Hematopoietic multipotent progenitor cell treated with erythropoietin and hydrocortisone succinate and interleukin-3 and kit ligand, for 17 days (in vitro differentiated cells): ENCODE measurements at places on chromosomes 1 and 21.

DNA sequence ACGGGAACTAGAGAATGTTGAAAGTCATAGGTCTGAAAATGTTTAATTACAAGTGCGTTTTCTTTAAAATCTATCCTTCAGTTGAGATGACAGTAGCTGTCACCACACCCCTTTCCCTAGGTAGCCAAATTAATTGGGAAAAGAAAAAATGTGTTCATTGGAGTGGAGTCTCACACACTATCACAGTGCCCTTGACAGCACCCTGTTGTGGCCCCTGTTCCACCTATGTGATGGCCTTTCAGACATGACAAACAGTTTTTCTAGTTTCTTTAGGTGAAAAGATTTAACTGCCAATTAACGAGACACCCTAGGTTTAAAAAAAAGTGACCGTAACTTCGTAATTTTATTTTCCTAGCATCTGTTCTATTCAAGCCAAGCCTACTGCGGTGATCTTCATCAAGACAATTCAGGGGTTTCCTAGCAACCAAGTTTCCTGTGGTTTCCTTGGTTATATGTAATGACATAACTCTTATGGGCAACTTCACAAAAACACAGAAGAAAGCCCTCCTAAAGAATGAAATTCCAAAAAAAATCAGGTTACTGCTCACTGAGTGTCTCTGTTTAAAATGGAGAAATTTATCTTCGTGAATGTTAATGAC, 298.3 kb downstream of the PDE4B start:
- no peak for DNase-seq

DNA sequence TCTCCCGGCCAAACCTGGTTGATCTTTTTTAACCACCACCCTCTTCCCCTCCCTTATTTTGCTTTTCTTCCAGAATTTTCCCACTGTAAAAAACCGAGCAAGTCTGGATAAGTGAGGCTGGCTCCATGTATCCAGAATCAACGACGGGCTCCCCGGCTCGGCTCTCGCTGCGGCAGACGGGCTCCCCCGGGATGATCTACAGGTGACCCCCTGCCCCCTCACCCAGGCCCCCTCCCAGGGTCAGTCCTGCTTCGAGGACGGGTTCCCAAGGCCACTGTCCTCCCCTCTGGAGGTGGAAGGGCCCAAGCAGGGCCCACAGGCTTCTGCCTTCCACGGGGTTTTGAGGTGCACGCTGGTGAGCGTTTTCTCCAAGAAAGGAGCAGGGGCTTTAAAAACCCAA, 5.2 kb upstream of the KCNAB2 start:
- no peak for DNase-seq

DNA sequence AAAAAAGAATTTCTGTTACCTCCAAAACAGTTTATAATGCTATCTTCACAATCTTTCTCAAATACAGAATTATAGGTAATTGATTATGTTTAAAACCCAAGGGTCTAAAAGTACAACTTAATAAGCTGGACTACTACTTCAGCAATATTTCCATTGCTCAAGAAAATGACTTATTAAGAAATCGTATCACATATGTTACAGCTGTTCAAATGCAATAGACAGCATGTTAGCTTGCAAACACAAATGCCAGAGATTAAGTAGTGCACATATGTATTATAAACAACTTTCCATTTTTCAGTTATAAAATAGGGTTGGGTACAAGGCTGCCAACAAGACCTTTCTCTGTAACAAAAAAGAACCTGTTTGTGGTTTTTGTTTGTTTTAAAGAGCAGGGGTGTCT, 211.0 kb upstream of the DMRTA2 start:
- no peak for DNase-seq

- no peak for DNase-seq
Measured at GRCh38 chr1:167996266-167996665, 59.4 kb upstream of the MPC2 start.

DNA sequence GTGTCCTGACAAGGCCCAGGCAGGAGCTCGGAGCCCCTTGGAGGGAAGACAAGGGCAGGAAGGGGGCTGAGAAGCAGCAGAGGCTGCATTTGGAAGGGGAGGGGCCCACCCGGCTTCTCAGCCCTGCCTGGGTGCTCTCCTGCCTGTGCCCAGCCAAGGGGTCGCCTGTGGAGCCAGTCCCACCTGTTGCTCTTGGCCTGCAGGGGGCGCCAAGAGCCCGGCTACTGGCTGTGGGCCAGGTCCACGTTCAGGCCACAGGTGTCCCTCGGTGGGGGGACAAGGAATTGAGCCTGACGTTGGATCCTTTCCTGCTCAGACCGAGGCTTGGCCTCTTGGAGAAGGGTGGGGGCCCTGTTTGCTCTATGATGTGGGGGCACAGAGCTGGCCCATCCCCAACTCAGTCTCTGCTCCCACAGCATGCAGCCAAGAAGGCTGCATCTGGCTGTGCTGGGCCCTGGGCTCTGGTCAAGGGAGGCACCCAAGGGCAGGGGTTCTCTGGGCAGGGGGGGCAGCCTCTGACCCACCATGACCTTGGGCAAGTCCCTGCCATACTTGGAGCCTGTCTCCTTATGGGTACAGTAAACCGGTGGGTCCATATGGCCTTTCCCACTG, 10.9 kb downstream of the WNT4 start:
- peak; percentile 42 for DNase-seq

DNA sequence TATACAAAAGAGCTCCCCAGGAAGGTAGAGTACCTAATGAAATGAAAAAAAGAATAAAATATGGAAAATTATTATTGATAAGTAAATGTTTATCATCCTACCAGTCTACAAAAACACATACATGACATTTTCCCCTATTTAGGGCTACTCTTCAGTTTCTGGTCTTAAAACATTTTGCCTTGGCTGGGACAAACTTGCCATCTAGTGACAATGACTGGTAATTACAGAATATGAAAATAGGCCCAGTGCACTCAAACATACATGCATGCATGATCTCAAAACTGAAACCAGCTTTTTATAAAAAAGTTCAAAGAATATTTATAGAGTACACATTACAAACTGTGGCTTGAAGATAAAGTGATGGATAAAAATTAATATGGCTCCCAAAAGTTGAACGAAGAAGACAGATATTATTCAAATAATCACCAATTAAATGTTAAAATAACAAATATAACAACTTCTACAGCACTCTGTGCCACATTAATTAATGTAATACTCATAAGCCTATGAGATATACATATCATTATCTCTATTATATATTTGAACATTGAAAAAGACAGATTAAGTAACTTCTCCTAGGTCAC, 10.5 kb upstream of the RNPC3 start:
- DNase-seq: peak; percentile 60

DNA sequence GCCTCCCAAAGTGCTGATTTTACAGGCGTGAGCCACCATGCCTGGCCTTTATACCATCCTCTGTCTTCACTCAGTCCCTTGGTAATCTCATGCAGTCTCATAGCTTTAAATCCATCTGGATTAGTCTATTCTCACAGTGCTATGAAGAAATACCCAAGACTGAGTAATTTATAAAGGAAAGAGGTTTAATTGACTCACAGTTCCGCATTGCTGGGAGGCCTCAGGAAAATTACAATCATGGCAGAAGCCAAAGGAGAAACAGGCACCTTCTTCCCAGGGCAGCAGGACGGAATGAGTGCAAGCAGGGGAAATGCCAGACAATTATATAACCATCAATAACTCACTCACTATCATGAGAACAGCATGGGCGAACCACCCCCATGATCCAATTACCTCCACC, 49.1 kb upstream of the CPLANE2 start:
- no peak for DNase-seq

DNA sequence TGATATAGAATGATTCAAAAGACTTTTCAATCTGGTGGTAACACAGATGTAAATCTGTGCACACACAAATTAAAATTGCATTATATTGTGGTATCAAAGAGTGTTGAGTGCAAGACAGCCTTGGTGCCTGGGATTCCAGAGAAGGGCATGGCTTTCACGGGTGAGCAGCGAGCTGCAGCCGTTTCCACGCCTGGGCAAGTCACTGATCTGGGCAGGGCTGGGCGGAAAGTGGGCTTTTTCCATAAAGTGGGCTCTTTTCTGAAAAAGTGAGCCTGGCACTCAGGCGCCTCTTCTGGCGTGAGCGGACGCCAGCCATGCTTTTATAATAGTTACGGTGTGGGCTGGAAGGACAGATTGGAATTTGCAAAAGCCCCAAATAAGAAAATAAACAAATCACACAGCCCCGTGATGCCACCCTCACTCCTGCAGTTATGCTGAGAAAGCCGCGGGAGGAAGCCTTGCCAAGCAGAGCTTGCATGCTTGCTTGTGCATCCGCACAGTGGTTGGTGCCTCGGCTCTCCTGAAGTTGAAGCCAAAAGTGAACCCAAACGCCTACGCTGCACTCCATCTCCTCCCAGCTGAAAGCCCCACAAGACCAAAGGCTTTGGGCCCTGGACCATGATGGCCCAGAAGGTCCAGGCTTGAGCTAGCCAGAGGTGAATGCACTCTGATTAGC, 7.1 kb upstream of the C1orf115 start:
- DNase-seq: no peak

DNA sequence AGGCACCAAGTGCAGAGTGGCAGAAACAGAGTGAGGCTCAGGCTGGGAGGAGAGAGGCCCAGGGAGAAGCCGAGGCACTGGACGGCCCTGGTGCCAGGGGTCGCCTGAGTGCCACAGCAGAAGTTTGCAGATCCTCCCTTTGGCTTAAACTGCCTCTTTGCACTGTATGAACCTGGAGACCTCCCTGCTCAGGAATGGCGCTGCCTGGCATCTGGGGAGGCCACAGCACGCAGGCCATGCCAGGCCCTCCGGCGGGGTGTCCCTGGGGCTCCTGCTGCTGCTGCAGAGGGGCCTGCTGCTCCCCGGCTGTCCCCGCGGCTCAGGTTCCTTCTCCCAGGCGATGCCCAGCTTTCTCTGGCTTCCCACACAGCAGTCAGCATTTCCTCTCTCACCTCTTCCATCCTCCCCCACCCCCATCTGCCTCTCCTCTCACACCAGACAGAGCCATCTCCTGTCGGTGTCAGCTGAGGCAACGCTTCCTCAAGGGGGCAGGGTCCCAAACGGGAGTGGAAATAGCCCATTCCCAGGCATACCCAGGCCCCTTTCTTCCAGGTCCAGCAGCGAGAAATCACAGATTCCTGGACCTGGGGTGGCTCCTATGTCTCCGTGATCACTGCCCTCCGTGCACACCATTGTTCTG, 35.2 kb downstream of the SYT6 start:
- no peak for DNase-seq

DNA sequence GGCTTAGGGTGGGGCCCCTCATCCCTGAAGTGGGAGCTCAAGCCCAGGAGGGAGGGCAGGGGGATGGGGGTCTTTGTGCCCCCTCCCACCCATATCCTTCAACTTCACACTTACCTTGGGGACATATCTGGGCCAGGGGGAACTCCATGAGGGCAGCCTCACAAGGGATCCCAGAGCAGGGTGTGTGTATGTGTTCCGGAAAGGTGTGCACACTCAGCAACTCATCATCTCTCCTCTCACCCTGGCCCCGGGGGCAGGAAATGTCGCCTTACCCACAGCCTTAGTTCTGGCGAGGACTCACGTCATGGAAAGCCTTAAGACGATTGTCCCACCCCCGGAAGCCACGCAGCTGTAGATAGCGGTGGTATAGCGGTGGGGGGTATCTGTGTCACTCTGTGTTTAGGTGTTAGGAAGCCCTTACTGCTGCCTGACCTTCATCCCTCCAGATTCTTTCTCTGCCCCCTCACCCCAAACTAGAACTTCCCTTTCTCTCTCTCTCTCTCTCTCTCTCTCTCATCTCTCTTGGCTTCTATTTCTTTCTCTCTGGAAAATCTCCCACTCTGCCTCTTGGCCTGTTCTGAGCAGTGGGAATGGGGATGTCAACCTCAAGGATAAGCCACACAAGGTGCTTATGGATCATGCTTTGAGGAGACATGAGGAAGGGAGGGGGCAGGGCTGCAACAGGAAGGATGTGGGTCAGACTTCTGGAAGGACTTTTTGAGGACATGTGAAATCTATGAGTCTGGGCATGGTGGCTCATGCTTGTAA, at the start of gene SH2D2A:
Gene SH2D2A (minus strand): TSS at position 288 of the 768 bp plus-strand sequence. CDS start 140 bp downstream, at position 148.
- DNase-seq: no peak

- DNase-seq: no peak
Measured at GRCh38 chr1:40620586-40621210, 44.8 kb downstream of the RIMS3 start.

- peak; percentile 72 for DNase-seq
Measured at GRCh38 chr1:205528887-205529825, 24.7 kb downstream of the CDK18 start.

- no peak for DNase-seq
Measured at GRCh38 chr1:247362153-247362552, 30.5 kb upstream of the ZNF496 start.

- no peak for DNase-seq
Measured at GRCh38 chr1:205988585-205988995, 14.6 kb downstream of the RAB7B start.

DNA sequence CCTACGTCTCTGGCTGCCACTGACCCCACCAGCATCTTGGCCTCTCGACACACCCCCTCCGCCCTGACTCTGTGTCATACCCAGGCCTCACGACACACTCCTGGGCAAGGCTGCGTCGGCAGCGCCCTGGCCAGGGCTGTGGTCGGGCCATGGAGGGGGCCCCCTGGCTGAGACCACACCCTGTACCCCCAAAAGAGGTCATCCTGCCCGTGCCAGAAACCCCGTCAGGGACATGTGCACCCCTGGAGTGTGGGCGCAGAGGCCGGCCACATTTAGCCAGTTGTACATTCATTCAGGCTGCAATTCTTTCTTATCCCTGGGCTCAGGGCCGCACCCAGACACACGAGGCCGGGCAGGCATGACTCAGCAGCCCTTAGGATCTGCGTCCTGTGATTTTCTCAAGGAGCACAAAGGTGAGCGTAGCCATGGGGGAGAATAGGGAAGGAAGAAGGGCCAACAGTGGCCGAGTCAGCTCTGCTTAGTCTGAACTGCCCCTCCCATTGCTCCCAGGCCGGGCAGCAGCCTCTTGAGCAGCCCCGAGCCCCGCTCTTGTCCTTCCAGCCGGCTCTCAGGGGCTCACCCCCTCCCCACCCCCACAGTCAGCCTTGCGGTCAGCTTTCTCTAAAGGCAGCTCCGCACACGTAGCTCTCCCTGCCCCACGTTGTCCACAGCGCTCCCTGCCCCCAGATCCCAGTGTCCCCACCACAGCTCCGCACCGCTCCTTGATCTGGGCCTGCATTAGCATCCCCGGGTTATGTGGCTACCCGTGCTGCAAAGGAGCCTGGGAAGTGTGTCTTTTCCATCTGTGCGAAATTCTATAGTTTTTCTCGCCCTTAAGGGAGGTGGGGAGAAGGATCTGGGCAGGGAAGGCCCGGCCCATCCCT, 7.9 kb downstream of the CSTB start:
- DNase-seq: peak; percentile 78

DNA sequence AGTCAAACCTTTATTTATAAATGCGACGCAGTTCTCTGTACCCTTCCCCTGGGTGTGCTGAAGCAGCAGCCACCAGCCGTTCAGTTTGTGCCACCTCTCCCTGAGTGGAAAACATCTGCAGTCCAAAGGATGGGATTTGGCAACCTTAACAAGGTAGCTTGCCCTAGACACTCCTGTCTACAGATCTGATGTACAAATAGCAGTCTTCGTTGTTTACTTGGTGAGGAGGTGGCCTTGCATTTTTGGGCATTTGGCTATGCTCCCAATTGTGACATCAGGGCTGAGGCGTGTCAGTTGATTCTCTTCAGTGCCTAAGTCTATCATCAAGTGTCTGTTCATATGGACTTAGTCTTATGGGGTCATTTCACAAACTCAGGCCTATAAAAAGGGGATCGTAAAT, 59.8 kb downstream of the KDM1A start:
- no peak for DNase-seq
